OCI-LY7 (cell line): ENCODE measurements at places on chromosomes 3 and 15. TPM values are rescaled to one million over a fixed set of nuclear protein-coding genes. Genes with fewer than 3 reads are reported as not detected.

The MUC13 gene
- total RNA-seq: not detected in 2 replicates

The COLQ gene
- total RNA-seq: 0.28 and 0.42 TPM in 2 replicates

The TUSC7 gene
- total RNA-seq: not detected in 2 replicates

The TICRR gene
- total RNA-seq: 42.6 and 44.4 TPM in 2 replicates

The LRRIQ4 gene
- 0.17 and 0.39 TPM in 2 replicates for total RNA-seq

The BCHE gene
- total RNA-seq: not detected in 2 replicates

GRCh38 chr15:100570275-100570674, 31.7 kb downstream of the LINS1 start:
- DNase-seq: no peak

- no peak for DNase-seq
Observed at GRCh38 chr3:44999782-45000181, 23.7 kb downstream of the EXOSC7 start.

DNA sequence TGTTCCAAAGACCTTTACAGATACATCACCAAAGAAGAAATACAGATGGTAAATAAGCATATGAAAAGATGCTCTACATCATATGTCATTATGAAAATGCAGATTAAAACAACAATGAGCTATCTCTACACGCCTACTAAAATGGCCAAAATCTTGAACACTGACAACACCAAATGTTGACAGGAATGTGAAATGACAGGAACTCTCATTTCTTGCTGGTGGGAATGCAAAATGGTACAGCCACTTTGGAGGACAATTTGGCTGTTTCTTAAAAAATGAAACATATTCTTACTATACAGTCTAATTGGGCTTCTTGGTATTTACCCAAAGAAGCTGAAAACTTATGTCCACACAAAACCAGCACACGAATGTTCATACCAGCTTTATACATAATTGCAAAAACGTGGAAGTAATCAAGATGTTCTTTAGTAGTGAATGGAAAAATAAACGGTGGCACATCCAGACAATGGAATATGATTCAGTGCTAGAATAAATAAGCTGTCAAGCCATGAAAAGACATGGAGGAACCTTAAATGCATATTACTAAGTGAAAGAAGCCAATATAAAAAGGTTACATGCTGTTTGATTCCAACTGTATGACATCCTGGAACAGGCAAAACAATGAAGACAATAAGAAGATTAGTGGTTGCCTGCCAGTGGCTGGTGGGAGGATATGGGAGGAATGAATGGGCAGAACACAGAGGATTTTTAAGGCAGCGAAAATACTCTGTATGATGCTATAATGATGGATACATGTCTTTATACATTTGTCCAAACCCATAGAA, 81.3 kb upstream of the NEDD4 start:
- no peak for DNase-seq

DNA sequence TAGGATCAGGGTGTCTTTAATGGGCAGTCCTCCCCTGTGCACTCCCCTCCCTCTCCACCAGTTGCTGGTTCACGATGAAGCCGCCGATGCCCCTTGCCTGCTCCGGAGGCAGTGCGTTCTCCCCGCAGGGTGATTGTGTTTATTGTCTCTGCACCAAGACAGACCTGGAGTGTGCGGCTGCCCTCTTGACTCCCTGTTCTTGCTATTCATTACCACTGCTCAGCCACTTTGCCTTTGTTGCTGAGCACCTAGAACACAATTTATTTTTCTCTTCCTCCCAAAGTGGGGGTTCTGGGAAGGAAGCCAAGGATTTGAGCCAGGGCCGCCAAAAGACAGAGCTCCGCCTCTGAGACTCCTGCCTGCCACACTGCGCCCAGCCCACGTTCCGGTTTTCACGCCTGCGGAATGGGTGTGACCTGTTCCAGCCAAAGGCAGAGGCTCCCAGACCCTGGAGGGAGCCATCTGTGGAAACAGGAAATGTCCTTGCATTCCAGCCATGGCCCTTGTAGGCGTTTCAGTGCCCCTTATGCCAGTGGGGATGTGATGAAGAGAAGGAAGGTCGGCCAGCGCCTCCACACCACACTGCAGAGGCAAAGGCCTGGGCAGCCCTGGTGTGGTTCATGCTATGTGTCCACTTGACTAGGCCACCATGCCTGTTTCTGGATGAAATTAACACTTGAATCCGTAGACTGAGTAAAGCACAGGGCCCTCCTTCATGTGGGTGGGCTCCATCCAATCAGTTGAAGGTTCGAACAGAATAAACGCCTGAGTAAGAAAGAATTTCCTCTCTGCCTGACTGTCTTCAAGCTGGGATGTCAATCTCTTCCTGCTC, 85.8 kb downstream of the HMG20A start:
- DNase-seq: no peak

GRCh38 chr3:109070211-109070610, 47.7 kb downstream of the MORC1 start:
- DNase-seq: no peak

- DNase-seq: no peak
Observed at GRCh38 chr3:53238051-53238850, 17.6 kb downstream of the TKT start.

DNA sequence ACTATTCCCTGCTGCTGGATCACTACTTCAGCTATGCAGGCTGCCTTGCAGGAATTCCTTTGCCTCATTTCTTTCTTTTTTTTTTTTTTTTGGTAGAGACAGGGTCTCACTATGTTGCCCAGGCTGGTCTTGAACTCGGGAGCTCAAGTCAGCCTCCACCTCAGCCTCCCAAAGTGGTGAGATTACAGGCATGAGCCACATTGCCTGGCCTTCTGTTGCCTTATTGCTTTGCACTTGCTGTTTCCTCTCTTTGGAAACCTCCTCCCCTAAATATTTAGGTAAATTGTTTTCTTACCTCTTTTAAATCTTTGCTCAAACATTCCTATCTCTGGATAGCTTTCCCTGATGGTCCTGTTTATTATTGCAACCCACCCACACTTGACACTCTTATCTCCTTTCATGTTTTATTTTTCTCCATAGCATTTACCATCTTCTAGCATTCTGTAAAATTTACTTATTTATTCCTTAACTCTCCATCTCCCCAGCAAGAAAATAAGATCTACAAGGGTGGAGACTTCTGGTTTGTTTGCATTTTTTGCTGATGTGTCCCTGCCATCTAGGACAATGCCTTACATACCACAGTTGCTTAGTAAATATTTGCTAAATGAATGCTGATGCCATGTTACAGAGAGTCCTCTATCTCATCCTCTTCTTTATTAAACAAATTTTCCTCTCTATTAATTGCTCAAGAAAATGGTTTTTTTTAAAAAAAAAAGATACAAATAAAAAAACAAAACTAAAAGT, 134.8 kb downstream of the P2RY1 start:
- DNase-seq: no peak

GRCh38 chr3:56855856-56856512, 54.2 kb upstream of the ARHGEF3 start:
- DNase-seq: peak; percentile 57

- no peak for DNase-seq
Observed at GRCh38 chr3:164814106-164814505, 264.2 kb downstream of the SI start.

GRCh38 chr3:131591394-131592014, 88.7 kb upstream of the MRPL3 start:
- no peak for DNase-seq

GRCh38 chr3:128001576-128001975, 50.7 kb upstream of the SEC61A1 start:
- no peak for DNase-seq

DNA sequence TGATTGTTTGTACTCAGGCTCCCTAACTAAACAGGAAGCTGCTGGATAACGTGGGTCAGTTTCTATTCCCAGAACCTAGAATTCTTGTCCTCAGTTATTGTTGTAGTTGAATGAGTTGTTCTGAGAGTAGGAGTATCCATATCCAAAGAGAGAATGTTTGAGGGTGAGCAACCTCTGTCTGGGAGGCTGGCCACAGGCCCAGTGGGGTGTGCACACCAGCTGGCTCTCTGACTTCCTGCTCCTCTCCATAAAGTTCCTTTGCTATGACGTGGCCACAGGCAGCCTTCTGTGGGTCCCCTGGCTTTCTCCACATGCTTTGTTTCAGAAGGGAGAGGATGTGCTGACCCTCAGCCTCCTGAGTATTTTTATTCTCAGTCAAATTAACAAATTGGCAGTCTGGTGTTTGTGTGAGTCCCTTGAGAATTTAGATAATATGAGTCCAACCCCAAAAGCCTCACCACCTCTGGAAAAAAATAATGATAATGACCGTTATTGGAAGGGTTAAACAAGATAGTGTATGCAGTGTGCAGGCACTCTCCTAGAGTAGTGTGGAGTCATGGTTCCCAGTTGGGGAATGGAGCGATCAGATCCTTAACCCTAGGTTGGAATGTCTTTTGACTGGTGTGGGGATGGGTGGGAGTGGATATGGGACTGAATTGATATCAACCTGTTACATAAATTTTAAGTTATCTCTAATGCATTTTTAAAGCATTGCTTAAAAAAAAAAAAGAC, 47.6 kb upstream of the MED12L start:
- DNase-seq: no peak

GRCh38 chr15:67372986-67373675, 118.5 kb downstream of the IQCH start:
- DNase-seq: no peak

DNA sequence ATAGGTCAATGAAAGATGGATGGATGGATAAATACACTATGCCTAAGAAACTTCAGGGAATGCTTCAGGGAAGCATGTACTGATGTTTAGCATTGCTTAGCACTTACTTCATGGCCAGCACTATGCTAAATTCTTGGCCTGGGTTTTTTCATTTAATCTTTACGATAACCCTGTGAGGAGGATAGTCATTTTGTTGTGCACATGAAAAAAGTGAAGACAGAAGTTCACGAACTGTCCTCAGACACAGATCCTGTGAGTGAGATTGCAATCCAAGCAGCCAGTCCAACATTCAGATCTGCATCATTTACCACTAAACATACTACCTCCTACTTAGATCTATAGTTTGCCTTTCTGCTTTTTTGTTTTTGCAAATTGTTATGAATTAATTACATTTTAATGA, 510.8 kb upstream of the AGTR1 start:
- DNase-seq: no peak

DNA sequence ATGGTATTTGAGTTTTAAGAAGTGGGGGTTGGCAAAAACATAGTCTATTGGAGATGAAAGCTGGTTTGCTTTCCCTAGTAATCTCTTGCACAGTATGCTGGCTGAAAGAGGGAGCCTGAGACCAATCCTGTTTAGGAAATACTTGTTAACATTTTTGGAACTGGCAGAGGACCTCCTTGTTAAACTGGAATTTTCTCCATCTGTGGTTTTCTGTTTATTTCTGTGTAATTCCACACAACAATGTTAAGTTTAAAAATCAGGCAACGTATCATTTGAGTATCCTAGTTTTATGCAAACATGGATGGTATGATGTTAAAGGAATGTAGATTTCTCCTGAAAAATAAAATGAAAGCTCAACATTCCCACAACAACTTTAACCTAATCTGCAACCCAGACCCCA, 536.0 kb upstream of the TBL1XR1 start:
- no peak for DNase-seq

GRCh38 chr3:178671791-178672190, 135.6 kb downstream of the KCNMB2 start:
- no peak for DNase-seq

- no peak for DNase-seq
Observed at GRCh38 chr3:108705045-108705444, 52.2 kb downstream of the RETNLB start.

GRCh38 chr15:49232236-49232806, 62.3 kb downstream of the GALK2 start:
- no peak for DNase-seq

- no peak for DNase-seq
Observed at GRCh38 chr15:85453144-85453872, 72.9 kb downstream of the AKAP13 start.

DNA sequence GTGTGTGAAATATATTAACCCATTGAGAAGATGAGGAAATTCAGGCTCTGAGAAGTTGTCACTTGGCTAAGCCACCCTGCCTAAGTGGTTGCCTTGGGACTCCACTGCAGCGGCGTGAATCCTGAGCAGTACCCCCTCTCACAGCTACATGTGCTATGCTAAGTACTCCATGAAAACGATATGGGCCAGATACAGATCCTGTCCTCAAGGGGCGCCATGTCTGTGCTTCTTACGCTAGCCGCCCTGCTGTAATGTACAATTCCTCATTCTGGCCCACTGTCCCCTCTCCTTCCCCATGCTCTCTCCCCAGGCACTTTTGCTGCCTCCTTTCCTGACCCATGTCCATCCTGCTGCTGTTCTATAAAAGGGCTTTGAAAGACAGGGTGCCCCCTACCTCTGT, 140.3 kb downstream of the FEZF2 start:
- no peak for DNase-seq

DNA sequence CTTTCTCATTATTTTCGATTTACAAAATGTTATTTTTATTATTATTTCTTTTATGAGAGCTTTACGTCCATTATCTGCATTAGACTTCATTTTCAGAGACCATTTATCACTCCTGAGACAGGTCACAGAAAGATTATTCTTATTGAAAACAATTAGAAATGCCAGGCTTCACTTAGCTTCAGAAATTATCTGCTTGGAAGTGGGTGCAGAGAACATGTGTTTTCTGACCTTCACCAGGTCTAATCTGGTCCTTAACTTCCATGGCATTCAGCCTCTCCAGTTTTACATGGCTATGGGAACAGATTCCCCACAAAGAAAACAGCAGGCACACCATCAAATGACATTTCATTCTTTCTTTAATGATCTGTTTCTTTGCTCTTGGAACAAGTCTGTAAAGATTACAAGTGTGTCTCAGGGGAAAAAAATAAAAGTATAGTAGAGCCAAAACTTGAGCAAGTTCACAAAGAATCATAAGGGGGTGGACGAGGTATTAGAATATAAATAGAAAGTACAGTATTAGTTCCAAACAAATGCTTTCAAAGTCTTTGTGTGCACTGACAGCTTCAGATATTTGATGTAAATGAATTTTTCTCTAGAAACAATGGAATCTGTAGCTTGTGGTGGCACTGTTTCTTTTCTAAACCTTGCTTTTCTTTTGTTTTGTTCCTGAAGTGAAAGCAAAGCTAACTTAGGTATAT, 294.2 kb upstream of the MEIS2 start:
- DNase-seq: no peak

DNA sequence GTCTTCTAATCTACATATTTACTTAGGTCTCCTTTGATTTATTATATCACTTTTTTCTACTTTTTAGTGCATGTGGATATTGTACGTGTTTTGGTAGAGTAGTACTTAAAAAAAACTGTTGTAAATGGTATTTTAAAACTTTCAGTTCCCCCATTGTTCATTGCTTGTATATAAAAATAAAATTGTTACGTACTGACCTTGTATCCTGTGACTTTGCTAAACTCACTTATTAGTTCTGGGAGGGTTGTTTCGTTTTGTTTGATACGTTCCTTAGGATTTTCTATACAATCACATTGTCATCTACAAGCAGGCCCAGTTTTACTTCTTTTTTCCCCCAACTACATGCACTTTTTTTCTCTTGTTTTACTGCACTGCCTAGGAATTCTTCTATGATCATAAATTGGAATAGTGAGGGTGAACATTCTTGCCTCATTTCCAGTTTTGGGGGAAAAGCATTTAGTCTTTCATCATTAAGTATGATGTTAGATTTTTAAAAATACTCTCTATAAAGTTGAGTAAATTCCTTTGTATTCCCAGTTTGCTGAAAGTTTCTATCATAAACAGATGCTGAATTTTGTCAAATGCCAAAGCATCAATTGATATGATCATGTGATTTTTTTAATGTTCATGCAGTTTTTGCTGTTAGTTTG, 33.5 kb upstream of the ACKR4 start:
- DNase-seq: peak; percentile 1

- DNase-seq: no peak
Observed at GRCh38 chr15:72289597-72290325, 17.4 kb upstream of the PARP6 start.
